ENCODE measurements at places on chromosomes 7 and 10.

- H3K36me3 ChIP-seq, result no peaks in the 10 kb centered on the region
These were observed 3.8 kb upstream of the PALD1 start for GRCh38 chr10:70474780-70475179.

DNA sequence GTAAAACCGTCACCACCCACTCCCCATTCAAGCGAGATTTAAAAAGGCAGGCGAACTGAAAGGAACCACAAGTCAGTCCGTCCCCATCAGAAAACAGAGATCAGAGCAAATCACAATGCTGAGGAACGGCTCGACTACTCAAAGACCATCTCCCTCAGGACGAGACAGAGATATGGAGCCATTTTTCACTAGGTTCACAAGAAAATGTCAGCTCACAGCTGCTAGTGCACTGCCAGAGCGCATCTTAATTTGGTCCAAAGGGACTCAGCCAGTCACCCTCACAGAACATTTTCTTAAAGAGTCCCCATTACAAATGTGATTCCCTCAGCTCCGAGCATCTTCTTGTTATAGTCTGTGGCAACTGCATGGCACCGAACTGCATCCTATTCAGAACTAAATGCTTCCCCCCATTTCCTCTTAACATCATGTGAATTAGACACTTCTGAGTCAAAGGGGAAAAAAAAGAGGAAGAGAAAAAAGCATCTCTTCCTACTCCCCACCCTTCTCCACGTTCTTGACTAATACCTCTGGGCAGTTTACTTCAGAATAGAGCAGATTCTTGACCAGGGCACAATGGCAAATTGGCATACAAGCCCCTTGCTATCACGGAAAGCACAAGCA lies 683.9 kb downstream of the MAGI2 start:
- no peaks in the 10 kb centered on the region for H3K36me3 ChIP-seq
- no peak for DNase-seq
- peak overlapping the region; percentile 72 for H3K4me3 ChIP-seq

GRCh38 chr7:107056728-107057473 lies 12.4 kb downstream of the PRKAR2B start:
- DNase-seq, result no peak
- H3K36me3 ChIP-seq, result no peaks in the 10 kb centered on the region
- no peaks in the 10 kb centered on the region for H3K4me1 ChIP-seq
- H3K27ac ChIP-seq, result no peak overlapping the region
- H3K4me3 ChIP-seq, result no peak overlapping the region
- no peaks in the 10 kb centered on the region for H3K27me3 ChIP-seq

DNA sequence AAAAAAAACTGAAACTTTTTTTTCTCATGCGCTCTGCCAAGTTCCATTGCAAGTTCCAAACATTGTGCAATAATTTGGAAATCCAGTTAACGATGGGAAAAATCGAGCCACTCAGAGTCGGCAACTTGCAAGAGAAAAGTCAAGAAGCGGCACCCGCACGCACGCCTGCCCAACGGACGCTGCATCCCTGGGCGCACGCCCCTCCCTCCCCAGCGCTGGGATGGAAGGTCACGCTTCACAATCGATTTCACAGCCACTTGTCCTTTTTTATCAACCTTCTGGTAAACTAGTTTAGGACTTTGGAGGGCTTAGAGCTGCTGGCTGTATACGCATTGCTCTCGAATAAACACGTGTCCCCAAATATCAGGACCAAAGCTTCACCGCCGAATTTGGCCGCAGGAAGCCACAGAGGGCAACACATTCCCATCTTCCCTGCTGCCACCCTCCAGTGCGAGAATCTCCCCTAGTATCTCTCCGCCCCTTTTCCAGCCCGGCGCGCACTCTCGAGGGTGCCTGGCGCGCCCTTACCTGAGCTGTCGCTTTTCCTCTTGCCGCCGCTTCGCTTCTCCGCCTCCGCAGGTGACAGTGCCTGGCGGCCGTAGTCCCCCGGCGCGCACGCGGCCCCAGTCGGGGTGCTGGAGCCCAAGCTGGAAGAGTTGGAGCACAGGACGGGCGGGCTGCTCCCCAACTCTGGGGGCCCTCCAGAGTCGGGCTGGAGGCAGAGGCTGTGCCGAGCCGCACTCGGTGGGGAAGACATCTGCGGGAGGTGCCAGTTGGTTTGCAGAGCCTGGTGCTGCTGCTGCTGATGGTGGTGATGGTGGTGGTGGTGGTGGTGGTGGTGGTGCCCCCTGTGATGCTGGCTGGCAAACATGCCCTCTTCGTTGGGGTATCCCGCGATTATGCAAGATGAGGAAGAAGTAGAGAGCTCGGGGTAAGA lies 857 bp downstream of the MEOX2 start:
- peaks cover 18% of the 10 kb centered on the region for H3K4me1 ChIP-seq
- peak overlapping the region; percentile 63 for H3K27ac ChIP-seq
- DNase-seq, result no peak

GRCh38 chr7:55427342-55427741 lies 62.2 kb downstream of the LANCL2 start:
- H3K27ac ChIP-seq, result no peak overlapping the region
- peaks cover 4% of the 10 kb centered on the region for H3K36me3 ChIP-seq
- H3K4me3 ChIP-seq, result no peak overlapping the region
- no peaks in the 10 kb centered on the region for H3K27me3 ChIP-seq
- DNase-seq, result no peak

GRCh38 chr10:70300461-70300860 lies 16.7 kb upstream of the NPFFR1 start:
- H3K36me3 ChIP-seq, result no peaks in the 10 kb centered on the region
- no peak overlapping the region for H3K4me3 ChIP-seq
- H3K27me3 ChIP-seq, result no peaks in the 10 kb centered on the region
- no peaks in the 10 kb centered on the region for H3K4me1 ChIP-seq

DNA sequence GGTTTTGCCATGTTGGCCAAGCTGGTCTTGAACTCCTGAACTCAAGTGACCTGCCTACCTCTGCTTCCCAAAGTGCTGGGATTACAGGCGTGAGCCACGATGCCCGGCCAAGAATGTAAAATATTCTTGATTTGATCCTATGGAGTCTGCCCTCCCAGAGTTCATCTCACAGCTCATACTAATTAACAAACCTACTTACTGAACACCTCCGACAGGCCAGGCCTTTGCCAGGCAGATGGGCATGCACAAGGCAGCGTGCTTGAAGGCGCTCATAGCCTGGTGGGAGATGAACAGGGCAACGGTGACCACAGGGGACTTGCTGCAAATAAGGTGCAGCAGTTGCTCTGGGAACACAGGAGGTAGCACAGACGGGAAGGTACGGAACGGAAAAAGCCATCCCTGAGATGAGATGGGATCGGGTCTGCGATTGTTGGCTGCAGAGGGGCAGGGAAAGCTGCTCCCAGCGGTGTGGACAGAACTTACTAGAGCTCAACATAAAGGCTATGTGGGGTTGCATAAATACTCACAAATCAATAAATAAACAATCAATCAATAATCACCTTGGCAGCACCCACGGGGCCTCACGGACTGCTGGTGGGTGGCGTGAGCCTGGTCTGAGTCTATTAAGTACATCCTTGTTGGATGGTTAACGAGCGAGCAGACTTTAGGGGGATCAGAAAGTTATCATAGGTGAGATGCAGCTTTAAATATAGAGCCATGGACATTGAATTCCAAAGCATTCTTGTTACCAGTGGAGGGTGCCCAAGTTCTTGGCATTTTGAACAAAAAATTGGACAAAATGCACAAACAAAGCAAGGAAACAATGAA lies 4.7 kb downstream of the ACBD7 start:
- H3K4me1 ChIP-seq, result peaks cover 20% of the 10 kb centered on the region
- peak overlapping the region; percentile 31 for H3K27ac ChIP-seq
- no peaks in the 10 kb centered on the region for H3K36me3 ChIP-seq
- peak overlapping the region; percentile 75 for H3K4me3 ChIP-seq
- DNase-seq, result no peak
